ENCODE measurements at places on chromosomes 13 and 19.

GRCh38 chr13:31957772-31958171 lies 73.8 kb upstream of the FRY start:
- DNase-seq, result no peak

GRCh38 chr19:7272856-7273578 lies 21.2 kb downstream of the INSR start:
- DNase-seq, result no peak

GRCh38 chr13:78129823-78130222 lies 211.2 kb upstream of the EDNRB start:
- DNase-seq, result no peak

- DNase-seq, result no peak
Measured at GRCh38 chr13:74025369-74025768, 108.8 kb downstream of the KLF12 start.

GRCh38 chr19:42473686-42474085 lies 30.9 kb upstream of the CXCL17 start:
- DNase-seq, result no peak

- DNase-seq, result no peak
Measured at GRCh38 chr13:79245937-79246577, 160.0 kb downstream of the RBM26 start.

DNA sequence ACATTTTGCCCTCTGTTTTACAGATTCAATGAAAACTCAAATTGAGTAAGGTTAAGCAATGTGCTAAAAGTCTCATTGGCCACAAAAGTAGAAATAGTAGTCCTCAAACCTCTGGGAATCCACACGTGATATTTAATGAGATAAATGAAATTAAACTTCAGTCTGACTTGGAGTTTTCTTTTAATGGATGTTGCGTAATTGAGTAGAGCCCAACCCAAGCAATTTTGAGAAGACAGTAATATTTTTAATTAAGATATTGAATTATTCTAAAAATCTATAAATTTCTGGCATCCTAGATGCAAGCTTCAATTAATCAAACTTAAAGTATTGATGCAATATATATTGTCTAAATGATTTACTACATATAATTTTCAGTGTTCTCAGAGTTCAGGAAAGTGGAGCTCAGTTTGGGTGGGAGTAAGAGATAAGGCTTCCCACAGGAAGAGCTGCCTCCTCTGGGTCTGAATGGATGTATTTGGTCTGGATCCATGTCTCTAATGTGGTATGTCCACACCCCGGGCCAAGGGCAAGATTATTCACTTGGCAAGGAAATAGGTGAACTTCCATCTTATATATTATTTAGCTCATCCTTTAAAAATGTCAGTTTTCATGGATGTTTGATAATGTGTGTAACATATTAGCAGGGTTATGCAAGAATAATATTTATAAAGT lies 6.9 kb downstream of the MBNL2 start:
- DNase-seq, result no peak

DNA sequence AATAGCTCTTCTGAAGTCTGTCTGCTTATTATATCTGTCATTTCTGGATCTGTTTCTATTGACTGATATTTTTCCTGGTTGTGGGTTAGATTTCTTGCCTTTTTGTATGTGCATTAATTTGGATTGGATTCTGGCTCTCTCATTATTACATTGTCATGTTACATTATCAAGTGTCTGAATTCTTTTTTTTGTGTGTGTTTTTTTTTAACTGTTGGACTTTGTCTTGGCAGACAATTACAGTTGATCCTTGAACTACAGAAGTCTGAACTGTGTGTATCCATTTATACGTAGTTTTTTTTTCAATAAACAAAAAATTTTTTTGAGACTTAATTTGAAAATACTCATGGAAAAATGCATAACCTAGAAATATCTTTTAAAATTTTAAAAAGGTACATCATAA lies 22.5 kb downstream of the RFC3 start:
- DNase-seq, result no peak

GRCh38 chr19:996051-996838 lies 4.0 kb upstream of the GRIN3B start:
- peak; percentile 35 for DNase-seq

DNA sequence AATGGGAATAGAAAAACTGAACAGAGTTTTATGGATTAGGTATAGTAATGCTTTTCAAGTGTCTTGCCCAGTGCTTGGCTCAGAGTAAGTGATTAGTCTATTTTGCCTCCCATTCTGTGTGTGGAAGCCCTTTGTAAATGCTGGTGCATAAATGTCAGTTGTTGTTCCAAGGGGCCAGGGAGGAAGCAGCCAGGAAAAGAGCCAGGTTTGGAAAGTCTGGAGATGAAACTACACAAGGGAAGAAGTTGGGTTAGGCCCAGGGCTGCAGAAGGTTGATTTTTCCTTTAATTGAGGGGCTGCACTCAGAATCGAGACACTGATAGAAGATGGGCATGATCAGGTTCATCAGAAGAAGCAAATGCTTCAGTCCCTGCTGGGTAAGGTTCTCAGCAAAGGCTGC lies 484.0 kb downstream of the OLFM4 start:
- DNase-seq, result no peak

DNA sequence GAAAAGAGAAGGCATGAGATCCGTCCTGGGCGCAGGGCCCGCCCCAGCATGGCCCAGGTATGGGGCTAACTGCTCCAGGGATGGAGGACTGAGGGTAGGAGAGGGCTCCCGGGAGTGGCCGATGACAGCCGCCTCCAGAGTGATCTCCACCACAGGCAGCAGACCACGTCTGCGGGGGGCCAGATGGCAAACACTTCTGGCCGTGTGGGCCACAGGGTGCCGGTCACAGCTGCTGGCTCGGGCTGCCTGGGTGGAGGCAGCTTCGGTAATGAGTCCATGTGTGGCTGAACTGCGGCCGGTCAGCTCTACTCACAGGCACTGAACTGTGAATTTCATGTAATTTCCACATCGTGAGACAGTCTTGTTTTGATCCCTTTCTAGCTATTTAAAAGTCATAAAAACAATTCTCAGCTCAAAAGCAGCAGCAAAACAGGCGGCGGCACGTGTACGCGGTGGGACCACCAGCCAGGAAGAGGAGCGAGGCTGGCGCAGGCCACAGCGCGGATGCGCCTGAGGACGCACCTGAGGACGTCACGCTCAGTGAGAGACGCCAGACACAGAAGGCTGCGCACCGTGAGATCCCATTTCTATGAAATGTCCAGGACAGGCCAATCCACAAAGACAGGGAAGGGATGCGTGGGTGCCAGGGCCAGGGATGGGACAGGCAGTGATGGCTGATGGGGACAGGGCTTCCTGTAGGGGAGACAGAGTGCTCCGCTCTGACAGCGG lies 4.0 kb downstream of the LSM7 start:
- DNase-seq, result no peak

- peak; percentile 44 for DNase-seq
Measured at GRCh38 chr19:737591-738093, 13.3 kb upstream of the MISP start.

DNA sequence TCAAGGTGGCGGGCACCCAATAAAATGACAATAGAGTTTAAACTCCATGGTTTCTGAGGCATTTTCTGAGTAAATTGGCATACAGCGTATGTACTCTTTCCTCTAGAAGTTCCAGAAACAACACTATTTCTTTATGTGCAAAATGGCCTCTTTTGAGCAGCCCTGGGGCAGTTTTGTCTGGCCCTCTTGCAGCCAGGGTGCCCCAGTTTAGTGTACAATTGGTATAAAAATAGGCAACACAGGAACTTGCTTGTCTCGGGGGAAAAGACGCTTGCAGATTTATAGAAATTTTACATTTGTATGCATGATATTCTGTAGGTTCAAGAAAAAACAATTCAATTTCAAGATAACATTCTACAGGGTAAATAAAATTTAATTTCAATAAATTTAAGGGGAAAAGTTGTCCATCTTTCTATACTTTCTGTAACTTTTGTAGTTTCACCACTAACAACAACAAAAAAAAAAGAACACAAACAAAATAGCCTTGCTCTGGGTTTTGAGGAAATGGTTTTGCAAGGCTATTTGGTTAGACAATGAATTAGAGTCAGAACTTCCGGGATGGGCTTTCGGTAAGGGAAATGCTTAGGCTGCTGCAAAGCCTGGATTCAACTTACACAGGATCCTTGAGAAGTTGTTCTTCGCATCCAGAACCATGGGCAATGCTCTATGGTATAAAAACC lies 45.3 kb downstream of the LRCH1 start:
- no peak for DNase-seq

DNA sequence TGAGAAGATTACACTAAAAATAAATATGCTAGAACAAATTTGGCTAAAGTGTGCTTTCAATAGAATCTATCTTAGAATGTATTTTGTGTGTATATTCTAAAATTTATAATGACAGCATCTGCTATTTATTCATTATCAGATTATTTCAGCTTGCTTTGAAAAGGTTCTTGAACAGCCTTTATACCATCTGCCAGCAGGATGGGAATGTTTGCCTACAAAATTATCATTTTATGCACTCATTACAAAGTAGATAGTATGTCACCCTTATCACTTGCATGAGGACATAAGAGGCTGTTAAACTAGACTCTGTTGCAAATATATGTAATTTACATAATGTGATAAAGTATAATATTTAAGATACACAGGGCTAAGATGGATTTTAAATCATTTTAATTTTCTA lies 1286.9 kb upstream of the PCDH20 start:
- DNase-seq, result no peak

- DNase-seq, result no peak
Measured at GRCh38 chr19:39599116-39599515, 3.2 kb upstream of the LGALS13 start.

- DNase-seq, result no peak
Measured at GRCh38 chr13:32976056-32976805, 40.0 kb upstream of the KL start.

DNA sequence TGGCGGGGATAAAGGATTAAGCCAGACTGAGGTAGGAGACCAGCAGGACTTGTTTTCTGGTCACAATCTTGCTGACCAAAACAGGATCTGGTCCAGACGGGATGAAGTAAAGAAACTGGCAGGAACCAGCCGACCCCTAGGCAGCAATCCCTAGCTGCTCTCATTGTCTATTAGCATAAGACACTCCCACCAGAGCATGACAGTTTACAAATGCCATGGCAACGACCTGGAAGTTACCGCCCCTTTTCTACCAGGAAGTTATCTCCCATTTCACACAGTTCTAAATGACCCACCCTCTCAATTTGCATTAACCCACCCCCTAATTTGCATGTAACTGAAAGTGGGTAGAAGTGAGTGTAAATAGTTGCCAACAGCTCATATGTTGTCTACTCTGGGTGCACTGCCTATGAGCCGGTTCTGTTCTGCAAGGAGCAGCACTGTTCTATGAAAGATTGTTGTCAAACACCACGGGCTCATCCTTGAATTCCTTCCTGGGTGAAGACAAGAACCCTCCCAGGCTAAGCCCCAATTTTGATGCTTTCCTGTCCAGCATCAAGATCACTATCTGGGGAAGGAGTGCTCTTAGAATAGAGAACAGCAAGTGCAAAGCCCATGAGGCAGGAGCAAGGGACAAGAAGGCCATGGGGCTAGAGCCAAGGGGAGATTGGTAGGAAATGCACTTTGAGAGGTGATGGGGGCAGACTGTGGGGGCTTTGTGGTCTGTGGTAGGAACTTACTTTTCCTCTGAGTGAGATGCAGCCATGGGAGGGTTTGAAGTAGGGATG lies 13.9 kb upstream of the FBXO27 start:
- DNase-seq, result no peak

Measured in stimulated activated CD4-positive, alpha-beta T cell treated with anti-CD3 and anti-CD28 coated beads, Interleukin-15, amount 100 ng/mL, for 1 hour (primary cell).